ENCODE measurements at places on chromosomes 11 and 22. TPM values are rescaled to one million over a fixed set of nuclear protein-coding genes. Genes with fewer than 3 reads are reported as not detected.

Gene PKP3
- total RNA-seq, result 4.9 TPM

Gene TRPM5
- not detected for total RNA-seq

Gene TRIM49
- total RNA-seq, result not detected

Gene MUC2
- not detected for total RNA-seq

Gene OR8H2
- not detected for total RNA-seq

Gene RGL4
- total RNA-seq, result not detected

Gene RIMBP3B
- not detected for total RNA-seq

Gene KRTAP5-11
- total RNA-seq, result not detected

Gene FBXO7
- 82.3 TPM for total RNA-seq

- H3K27me3 ChIP-seq, result no peaks in the 10 kb centered on the region
- no peaks in the 10 kb centered on the region for H3K36me3 ChIP-seq
- H3K27ac ChIP-seq, result no peak overlapping the region
- no peak for DNase-seq
These were observed 184.3 kb downstream of the IGLL1 start for GRCh38 chr22:23395530-23396361.

GRCh38 chr22:27139935-27140511 is 482.6 kb downstream of the MIAT start:
- no peak overlapping the region for H3K4me3 ChIP-seq
- no peaks in the 10 kb centered on the region for H3K36me3 ChIP-seq
- H3K27me3 ChIP-seq, result no peaks in the 10 kb centered on the region

DNA sequence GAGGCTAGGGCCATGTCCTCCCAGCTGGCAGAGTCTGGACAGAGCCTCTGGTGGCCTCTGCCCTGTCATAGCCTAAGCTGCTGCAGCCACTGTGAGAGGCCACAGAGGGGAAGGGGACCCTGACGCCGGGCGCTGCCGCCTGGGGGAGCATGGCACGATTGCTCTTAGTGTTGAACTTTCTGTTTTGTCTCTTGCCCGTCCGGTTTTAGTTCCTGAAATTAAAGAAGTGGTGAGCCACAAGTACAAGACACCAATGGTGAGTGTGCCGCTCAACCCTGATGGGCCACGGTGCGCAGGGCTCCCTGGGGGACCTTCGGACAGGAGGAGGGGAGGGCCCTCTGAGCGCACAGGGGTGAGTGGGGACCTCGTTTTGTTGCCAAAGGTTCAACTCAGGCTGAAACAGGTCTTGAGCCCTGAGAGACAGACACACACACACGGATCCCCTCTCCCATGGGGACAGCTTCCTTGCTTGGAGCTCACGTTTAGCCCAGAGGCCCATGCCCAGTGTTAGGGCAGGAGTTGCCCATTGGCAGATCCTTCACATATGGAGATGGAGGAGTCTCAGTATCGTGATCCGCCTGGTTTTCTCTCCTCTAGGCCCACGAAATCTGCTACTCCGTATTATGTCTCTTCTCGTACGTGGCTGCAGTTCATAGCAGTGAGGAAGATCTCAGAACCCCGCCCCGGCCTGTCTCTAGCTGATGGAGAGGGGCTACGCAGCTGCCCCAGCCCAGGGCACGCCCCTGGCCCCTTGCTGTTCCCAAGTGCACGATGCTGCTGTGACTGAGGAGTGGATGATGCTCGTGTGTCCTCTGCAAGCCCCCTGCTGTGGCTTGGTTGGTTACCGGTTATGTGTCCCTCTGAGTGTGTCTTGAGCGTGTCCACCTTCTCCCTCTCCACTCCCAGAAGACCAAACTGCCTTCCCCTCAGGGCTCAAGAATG is 23.8 kb downstream of the MYBPC3 start:
- H3K36me3 ChIP-seq, result no peaks in the 10 kb centered on the region
- DNase-seq, result no peak
- no peak overlapping the region for H3K27ac ChIP-seq
- no peaks in the 10 kb centered on the region for H3K27me3 ChIP-seq
- H3K4me1 ChIP-seq, result no peaks in the 10 kb centered on the region

GRCh38 chr22:20933910-20934309 is 16.7 kb downstream of the CRKL start:
- no peak for DNase-seq
- no peak overlapping the region for H3K4me3 ChIP-seq
- 0 out of 2 replicates have a peak, but pooled peaks cover 8% of the 10 kb centered on the region for H3K4me1 ChIP-seq

DNA sequence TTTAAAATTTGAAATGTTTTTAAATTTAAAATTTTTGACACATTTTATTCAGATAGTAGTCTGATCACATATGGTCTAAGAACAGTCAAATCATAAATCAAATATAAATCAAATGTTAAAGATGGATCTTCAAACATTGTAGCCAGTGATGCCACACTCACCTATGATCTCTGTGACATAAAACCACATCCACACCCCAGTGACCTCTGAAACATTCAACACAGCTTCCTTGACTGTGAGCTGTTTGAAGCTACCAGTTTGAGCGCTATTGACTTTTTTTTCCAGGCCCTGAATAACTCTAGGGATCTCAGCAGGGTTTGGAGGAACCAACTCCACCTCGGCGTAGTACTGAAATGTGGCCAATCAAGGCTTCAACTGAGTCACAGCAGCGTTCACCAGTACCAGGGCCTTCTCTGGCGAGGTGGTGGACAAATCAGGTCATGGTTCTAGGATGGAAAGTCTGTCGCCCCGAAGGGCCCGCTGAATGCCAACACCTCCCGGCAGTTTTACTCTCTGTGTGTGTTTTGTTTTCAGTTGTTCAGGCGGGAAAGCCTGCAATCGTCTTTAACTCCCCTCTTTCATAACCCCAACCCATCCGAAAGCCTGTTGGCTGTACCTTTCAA is 4.3 kb upstream of the MARK2 start:
- H3K27me3 ChIP-seq, result no peaks in the 10 kb centered on the region
- H3K36me3 ChIP-seq, result no peaks in the 10 kb centered on the region
- no peaks in the 10 kb centered on the region for H3K4me1 ChIP-seq
- no peak for DNase-seq

- H3K4me3 ChIP-seq, result no peak overlapping the region
- no peak overlapping the region for H3K27ac ChIP-seq
- H3K27me3 ChIP-seq, result peaks cover 22% of the 10 kb centered on the region
- H3K4me1 ChIP-seq, result no peaks in the 10 kb centered on the region
- no peak for DNase-seq
These were observed 99.2 kb downstream of the VPREB1 start for GRCh38 chr22:22343581-22344296.

DNA sequence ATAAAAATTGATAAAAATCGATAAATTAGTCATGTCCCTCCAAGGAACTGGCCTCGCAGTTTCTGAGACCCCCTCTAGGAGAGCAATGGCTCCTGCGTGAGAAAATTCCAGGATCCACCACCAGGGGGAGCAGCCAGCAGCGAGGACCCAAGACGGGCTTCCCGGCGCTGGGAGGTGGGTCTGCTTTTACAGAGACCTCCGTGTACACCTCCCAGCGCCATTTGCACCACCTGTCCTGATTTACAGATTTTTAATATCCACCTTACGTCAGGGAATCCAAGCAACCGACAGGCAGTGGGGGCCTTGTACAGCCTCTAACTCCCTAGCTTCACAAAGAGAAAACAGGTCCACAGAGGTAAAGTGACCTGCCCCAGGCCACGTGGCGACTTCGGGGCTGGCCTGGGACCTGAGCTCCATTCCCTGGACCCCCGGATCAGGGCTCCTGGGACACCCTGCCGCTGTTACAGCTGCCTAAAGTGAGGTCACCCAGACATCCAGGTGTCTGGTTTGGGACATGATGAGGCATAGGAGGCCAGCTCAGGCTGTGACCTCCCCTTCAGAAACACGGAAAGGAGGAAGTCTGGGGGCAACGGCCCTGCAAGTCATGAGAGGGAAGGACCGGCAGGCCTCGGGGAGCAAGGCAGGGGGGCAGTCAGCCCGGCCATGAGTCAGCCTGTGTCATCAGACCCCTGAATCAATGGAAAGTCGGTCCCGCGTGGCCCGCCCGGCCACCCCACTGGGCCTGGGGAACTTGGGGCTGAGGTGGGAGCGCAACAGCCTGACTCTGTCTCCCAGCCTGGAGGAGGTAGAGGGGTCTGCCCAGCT is 3.5 kb downstream of the OSM start:
- peaks cover 4% of the 10 kb centered on the region for H3K4me1 ChIP-seq
- peak overlapping the region; percentile 32 for H3K4me3 ChIP-seq
- peak; percentile 68 for DNase-seq
- no peaks in the 10 kb centered on the region for H3K36me3 ChIP-seq

- H3K27ac ChIP-seq, result no peak overlapping the region
- H3K36me3 ChIP-seq, result no peaks in the 10 kb centered on the region
- H3K4me3 ChIP-seq, result no peak overlapping the region
- H3K27me3 ChIP-seq, result no peaks in the 10 kb centered on the region
- DNase-seq, result no peak
These were observed 975.5 kb upstream of the CCDC90B start for GRCh38 chr11:84261707-84262106.

DNA sequence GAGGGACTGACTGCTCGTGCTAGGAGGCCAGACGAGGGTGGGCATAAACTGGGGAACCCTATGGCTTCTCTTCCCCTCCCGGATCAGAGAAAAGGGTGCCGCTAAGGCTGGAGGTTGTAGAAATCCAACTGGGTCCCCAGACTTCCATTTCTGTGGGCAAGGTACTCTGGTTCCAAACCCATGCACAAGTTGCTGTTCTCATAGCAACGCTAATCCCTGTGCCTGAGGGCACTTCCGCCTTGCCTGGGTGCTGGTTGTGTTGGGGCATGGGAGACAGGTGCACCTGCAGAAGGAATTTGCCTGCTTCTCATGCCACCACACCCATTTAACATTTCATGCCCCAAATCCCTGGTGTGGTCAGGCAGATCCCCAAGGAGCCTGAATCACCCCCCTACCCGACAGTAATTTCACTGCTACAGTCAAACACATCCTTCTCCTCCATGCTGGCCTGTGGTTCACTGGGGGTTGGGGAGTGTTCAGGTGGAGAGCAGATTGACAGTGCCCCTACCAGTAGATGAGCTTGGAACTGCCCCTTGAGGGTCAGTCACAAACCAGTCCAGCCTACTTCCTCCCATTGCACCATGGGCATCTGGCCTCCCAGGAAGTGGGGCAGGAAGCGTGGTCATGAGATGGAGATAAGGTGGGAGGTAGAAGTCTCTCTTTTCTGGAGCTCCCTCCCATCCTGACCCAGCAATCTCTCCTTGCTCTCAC is 1.2 kb downstream of the C2CD2L start:
- peaks cover 18% of the 10 kb centered on the region for H3K4me1 ChIP-seq
- DNase-seq, result peak; percentile 37
- H3K4me3 ChIP-seq, result peak overlapping the region; percentile 94
- no peaks in the 10 kb centered on the region for H3K27me3 ChIP-seq
- peak overlapping the region; percentile 24 for H3K27ac ChIP-seq

- H3K4me1 ChIP-seq, result no peaks in the 10 kb centered on the region
- H3K27ac ChIP-seq, result no peak overlapping the region
- H3K27me3 ChIP-seq, result no peaks in the 10 kb centered on the region
- DNase-seq, result no peak
These were observed 79.4 kb upstream of the NNMT start for GRCh38 chr11:114216796-114217180.

GRCh38 chr22:17918840-17919239 is 105.5 kb downstream of the MICAL3 start:
- H3K27me3 ChIP-seq, result no peaks in the 10 kb centered on the region
- peak; percentile 48 for DNase-seq
- no peak overlapping the region for H3K27ac ChIP-seq
- H3K4me1 ChIP-seq, result peaks cover 39% of the 10 kb centered on the region

- no peaks in the 10 kb centered on the region for H3K36me3 ChIP-seq
- no peak for DNase-seq
- no peaks in the 10 kb centered on the region for H3K27me3 ChIP-seq
- no peak overlapping the region for H3K27ac ChIP-seq
- H3K4me1 ChIP-seq, result peaks cover 9% of the 10 kb centered on the region
These were observed 198.5 kb downstream of the BLID start for GRCh38 chr11:121917482-121917881.

DNA sequence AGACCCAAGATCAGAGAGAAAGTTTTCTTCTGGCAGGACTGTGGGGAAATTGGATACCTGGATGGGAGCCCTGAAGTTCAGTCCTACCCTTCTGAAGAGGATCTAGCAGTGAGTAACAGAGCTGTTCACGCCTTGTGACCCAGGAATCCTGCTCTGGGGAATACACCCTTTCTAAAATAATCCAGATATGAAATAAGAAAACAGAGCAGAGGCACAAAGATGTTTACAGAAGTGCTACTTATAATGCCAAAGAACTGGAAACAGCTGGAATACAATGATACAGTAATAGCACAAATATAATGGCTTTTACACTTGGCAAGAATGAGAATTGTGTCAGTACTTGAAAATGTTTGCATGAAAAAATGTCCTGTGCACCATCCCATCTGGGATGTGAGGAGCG is 304.0 kb upstream of the NARS2 start:
- H3K4me1 ChIP-seq, result no peaks in the 10 kb centered on the region
- DNase-seq, result no peak
- H3K27me3 ChIP-seq, result no peaks in the 10 kb centered on the region
- H3K27ac ChIP-seq, result no peak overlapping the region
- H3K4me3 ChIP-seq, result no peak overlapping the region

GRCh38 chr11:15911377-15912044 is 444.8 kb downstream of the SOX6 start:
- no peak overlapping the region for H3K4me3 ChIP-seq
- no peak for DNase-seq
- no peaks in the 10 kb centered on the region for H3K36me3 ChIP-seq
- peaks cover 8% of the 10 kb centered on the region for H3K27me3 ChIP-seq
- H3K4me1 ChIP-seq, result no peaks in the 10 kb centered on the region
- no peak overlapping the region for H3K27ac ChIP-seq

DNA sequence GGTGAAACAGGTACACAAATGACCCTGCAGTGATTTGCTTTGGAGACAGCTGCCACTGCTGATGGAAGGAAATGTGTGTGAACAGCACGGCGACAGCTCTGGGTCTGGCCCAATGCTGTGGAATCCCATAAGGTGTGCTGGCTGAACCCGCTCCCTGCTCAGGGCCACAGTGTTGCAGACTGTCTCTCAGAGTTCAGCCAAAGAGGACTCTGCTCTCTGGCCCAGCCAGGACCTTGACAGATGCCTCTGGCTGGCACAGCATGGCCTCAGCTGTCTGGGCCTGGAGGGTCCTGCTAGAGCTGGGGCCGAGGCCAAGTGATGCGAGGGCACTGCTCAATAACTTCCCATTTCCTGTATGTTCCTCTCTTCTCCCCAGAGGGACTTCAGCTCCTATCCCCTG is 5.3 kb upstream of the ABCC8 start:
- H3K4me1 ChIP-seq, result no peaks in the 10 kb centered on the region
- DNase-seq, result no peak
- H3K36me3 ChIP-seq, result no peaks in the 10 kb centered on the region
- H3K4me3 ChIP-seq, result no peak overlapping the region
